ENCODE measurements at places on chromosomes 11 and 22. TPM values are rescaled to one million over a fixed set of nuclear protein-coding genes. Genes with fewer than 3 reads are reported as not detected.
A peak's percentile ranks its signal among the peaks of the same experiment; 100 is the strongest.

- 0 out of 2 replicates have a peak, but pooled peaks cover 3% of the 10 kb centered on the region for H3K36me3 ChIP-seq
- no peak overlapping the region for H3K4me3 ChIP-seq
- peaks cover 3% of the 10 kb centered on the region for H3K4me1 ChIP-seq
- H3K27me3 ChIP-seq, result peaks cover 3% of the 10 kb centered on the region
Measured at GRCh38 chr11:119380827-119381180, 686 bp downstream of the USP2 start.

DNA sequence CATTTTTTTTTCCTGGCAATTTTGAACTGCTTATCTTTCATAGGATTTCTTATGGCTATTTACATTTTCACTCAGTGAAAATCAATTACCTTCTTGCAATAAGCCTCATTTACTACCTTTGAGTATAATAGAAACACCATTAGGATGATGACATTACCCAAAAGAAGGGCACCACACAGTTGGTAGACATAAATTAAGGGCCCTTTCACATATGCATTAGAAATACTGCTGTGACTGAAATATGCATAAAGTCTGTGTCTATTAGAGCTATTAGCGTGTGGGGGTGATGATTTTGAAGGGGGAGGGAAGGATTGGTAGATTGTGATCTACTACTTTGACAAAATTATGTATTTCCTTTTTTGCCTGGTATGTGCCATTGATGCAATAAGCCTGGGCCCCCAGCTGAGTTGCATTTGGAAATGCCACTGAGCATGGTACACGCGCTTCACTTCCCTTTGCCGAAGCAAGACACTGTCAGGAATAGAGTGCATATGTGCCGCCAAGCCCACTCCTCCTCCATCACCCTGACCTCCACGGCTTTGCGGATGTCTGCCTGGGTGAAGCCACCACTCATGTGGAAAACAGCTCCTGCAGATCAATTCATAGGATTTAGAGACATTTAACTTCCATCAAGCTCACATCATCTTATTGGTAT is 339.3 kb downstream of the DCDC1 start:
- H3K27me3 ChIP-seq, result no peaks in the 10 kb centered on the region
- no peaks in the 10 kb centered on the region for H3K36me3 ChIP-seq
- no peak for DNase-seq
- no peak overlapping the region for H3K27ac ChIP-seq

GRCh38 chr22:45169591-45170466 is 6.1 kb downstream of the NUP50 start:
- H3K27me3 ChIP-seq, result no peaks in the 10 kb centered on the region
- H3K4me1 ChIP-seq, result no peaks in the 10 kb centered on the region
- H3K4me3 ChIP-seq, result no peak overlapping the region
- H3K27ac ChIP-seq, result no peak overlapping the region

DNA sequence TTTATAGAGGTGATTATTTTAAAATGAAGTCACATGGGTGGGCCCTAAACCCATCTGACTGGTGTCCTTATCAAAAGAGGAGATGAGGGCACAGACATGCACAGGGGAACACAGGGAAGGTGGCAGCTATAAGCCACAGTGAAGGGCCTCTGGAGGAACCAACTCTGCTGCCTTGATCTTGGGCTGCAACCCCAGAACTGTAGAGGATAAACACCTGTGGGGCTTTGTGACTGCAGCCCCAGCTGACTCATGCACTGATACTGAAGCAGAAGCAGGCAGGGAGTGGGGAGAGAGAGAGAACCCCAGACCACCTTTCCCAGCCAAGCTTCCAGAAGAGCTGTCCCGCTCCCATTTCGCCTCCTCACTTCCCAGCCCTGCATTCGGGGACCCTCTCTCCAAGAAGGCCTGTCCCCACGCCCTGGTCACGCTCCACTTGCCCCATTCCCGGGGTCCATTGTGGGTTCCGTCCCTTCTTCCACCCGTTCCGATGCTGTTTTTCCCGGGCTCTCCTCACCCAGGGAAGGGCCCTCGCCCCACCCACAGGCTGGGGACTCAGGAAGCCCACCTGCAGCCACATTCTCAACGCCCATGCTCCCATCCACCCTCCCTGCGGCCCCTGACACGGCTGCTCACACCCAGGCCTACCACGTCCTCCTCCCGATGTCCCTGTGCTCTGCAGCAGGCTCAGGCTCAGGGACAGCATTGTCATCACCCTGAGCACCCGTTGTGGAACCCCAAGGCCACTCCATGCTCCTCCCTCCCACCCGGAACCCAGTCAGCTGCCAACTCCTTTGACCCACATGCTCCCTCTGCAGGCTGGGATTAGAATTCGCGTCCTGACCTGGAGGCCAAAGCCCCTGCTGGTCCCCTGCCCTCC is 90.8 kb upstream of the SHANK2 start:
- no peaks in the 10 kb centered on the region for H3K27me3 ChIP-seq
- H3K27ac ChIP-seq, result no peak overlapping the region
- H3K4me1 ChIP-seq, result no peaks in the 10 kb centered on the region
- no peaks in the 10 kb centered on the region for H3K36me3 ChIP-seq

GRCh38 chr11:116172851-116173250 is 599.9 kb downstream of the BUD13 start:
- H3K27ac ChIP-seq, result no peak overlapping the region
- no peak overlapping the region for H3K4me3 ChIP-seq
- DNase-seq, result no peak
- no peaks in the 10 kb centered on the region for H3K36me3 ChIP-seq
- H3K4me1 ChIP-seq, result no peaks in the 10 kb centered on the region
- no peaks in the 10 kb centered on the region for H3K27me3 ChIP-seq

The RASD2 gene
- total RNA-seq, result 0.53 TPM

- no peaks in the 10 kb centered on the region for H3K4me1 ChIP-seq
- H3K27me3 ChIP-seq, result no peaks in the 10 kb centered on the region
- DNase-seq, result no peak
- no peaks in the 10 kb centered on the region for H3K36me3 ChIP-seq
Measured at GRCh38 chr11:100872951-100873740, 186.1 kb downstream of the ARHGAP42 start.

The CSF2RB gene
- not detected for total RNA-seq

DNA sequence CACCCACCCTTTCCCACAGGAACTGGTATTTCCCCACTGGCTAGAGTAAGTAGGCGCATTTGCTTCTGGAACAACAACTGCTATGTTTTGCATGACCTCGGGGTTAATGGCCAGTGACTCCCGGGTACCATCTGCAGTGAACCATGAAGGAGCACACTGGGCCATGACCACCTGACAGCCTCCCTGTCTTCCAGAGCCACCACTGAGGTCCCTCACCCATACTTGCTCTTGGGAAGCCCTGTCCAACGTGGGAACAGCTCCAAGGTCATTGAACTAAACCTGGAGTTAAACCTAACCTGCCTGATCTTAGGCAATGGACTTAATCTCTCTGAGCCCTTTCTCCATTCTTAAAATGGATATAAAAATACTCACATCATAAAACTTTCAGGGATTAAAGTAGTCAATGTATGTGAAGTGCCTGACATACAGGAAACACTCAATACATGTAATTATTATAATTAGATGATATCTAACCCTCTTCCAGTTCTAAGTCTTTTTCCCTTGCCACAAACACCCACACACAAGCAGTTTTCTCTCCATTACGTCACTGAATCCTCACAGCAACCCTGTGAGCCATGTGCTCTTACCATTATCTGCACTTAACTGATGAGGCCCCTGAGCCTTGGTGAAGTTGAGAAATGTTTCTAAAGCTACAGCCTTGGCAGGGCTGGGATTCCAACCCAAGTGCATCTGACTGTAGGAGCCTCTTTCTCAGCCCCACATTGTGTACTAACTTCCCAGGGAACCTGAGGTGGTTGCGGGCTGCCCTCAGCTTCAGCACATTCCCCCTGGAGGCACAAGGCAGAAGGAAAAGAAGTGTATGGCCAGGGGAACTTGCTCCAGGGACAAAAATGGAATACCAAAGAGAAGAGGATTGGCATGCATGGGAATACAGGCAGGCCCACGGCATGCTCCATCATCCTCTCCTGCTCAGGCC is 74.5 kb upstream of the NCAM1 start:
- no peak overlapping the region for H3K27ac ChIP-seq
- H3K4me3 ChIP-seq, result no peak overlapping the region
- H3K4me1 ChIP-seq, result no peaks in the 10 kb centered on the region
- no peaks in the 10 kb centered on the region for H3K27me3 ChIP-seq
- no peak for DNase-seq
- no peaks in the 10 kb centered on the region for H3K36me3 ChIP-seq

- H3K27ac ChIP-seq, result no peak overlapping the region
- no peaks in the 10 kb centered on the region for H3K27me3 ChIP-seq
- H3K4me3 ChIP-seq, result no peak overlapping the region
- H3K4me1 ChIP-seq, result no peaks in the 10 kb centered on the region
- H3K36me3 ChIP-seq, result no peaks in the 10 kb centered on the region
Measured at GRCh38 chr11:95547186-95547585, 242.4 kb downstream of the FAM76B start.

DNA sequence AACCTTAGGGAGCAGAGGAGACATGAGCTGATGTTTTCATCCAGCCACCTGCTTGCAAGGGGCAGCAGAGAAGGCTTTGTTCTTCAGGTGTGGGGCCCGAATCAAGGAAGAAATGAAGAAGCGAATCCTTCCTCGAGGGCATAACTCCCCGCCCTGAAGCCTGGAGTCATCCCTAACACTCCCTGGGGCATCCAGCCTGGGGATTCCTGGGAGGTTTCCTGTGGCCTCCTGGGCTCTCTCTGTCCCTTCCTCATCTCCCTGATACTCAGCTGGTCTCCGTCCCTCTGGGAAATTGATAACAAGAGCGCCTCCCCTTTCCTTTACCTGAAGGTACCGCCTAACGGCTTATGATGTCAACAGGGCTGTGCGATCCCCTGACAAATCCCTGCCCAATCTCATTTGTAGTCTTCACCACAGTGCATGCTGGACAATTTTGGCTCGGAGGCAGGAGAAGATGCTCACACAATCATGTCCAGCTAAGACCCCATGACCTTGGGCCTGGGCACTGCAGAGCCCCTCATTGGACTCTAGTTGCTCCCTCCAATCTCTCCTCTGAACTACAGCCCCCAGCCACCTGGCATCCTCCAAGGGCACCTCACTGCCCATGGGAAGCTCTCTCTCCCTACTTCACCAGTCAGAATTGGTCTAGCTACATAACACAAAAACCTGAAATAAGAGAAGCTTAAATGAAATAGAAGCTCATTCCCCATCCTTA is 80.6 kb upstream of the RTL6 start:
- peak; percentile 19 for DNase-seq
- no peaks in the 10 kb centered on the region for H3K27me3 ChIP-seq
- no peak overlapping the region for H3K4me3 ChIP-seq
- no peak overlapping the region for H3K27ac ChIP-seq
- no peaks in the 10 kb centered on the region for H3K4me1 ChIP-seq

DNA sequence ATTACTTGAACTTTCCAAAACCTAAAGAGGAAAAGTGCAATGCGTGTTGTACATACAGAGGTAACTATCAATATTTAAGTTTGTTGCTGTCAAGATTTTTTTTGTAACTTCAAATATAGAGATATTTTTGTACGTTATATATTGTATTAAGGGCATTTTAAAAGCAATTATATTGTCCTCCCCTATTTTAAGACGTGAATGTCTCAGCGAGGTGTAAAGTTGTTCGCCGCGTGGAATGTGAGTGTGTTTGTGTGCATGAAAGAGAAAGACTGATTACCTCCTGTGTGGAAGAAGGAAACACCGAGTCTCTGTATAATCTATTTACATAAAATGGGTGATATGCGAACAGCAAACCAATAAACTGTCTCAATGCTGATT is 2.1 kb downstream of the ADM start:
- no peak for DNase-seq
- H3K4me1 ChIP-seq, result peaks cover 8% of the 10 kb centered on the region
- H3K27ac ChIP-seq, result no peak overlapping the region
- no peaks in the 10 kb centered on the region for H3K27me3 ChIP-seq
- peak overlapping the region; percentile 93 for H3K4me3 ChIP-seq

- H3K27ac ChIP-seq, result no peak overlapping the region
- H3K4me3 ChIP-seq, result peak overlapping the region; percentile 94
- H3K36me3 ChIP-seq, result no peaks in the 10 kb centered on the region
- peak; percentile 33 for DNase-seq
- peaks cover 5% of the 10 kb centered on the region for H3K27me3 ChIP-seq
Measured at GRCh38 chr11:33774736-33775466, 581 bp upstream of the FBXO3 start.

- H3K36me3 ChIP-seq, result peaks cover 20% of the 10 kb centered on the region
- no peaks in the 10 kb centered on the region for H3K27me3 ChIP-seq
- H3K4me3 ChIP-seq, result no peak overlapping the region
- H3K27ac ChIP-seq, result no peak overlapping the region
- no peak for DNase-seq
- no peaks in the 10 kb centered on the region for H3K4me1 ChIP-seq
Measured at GRCh38 chr11:74620531-74620930, 28.1 kb downstream of the POLD3 start.

DNA sequence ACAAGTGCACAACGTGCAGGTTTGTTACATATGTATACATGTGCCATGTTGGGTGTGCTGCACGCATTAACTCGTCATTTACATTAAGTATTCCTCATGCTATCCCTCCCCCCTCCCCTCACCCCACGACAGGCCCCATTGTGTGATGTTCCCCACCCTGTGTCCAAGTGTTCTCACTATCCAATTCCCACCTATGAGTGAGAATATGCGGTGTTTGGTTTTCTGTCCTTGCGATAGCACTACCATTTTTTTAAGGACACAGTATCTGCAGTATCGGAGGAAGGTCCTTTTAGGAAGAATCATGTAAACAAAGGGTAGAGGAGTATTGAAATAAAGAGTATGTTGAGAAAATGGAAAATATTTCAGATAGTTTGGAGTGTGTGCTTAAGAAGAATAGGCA is 25.9 kb downstream of the PDE3B start:
- H3K36me3 ChIP-seq, result peaks cover 1% of the 10 kb centered on the region
- H3K27me3 ChIP-seq, result no peaks in the 10 kb centered on the region
- H3K4me3 ChIP-seq, result no peak overlapping the region
- no peak overlapping the region for H3K27ac ChIP-seq

The BARX2 gene
- not detected for total RNA-seq

- no peaks in the 10 kb centered on the region for H3K27me3 ChIP-seq
- no peak for DNase-seq
- H3K4me1 ChIP-seq, result no peaks in the 10 kb centered on the region
- no peak overlapping the region for H3K27ac ChIP-seq
- H3K4me3 ChIP-seq, result no peak overlapping the region
Measured at GRCh38 chr11:87290304-87290922, 252.7 kb downstream of the TMEM135 start.

DNA sequence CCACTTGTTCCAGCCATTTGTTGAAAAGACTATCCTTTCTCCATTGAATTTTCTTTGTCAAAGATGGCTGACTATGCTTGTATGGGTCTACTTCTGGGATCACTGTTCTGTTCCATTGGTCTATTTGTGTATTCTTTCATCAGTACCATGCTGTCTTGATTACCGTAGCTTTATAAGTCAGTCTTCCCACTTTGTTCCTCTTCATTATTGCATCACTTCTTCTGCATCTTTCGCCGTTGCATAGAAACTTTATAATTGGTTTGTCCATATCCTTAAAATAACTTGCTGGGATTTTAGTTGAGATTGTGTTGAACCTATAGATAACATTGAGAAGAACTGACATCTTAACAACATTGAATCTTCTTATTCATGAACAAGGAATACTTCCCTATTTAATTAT is 598.8 kb downstream of the TBC1D22A start:
- DNase-seq, result no peak
- no peak overlapping the region for H3K27ac ChIP-seq
- no peaks in the 10 kb centered on the region for H3K4me1 ChIP-seq
- H3K27me3 ChIP-seq, result no peaks in the 10 kb centered on the region
- no peak overlapping the region for H3K4me3 ChIP-seq
- no peaks in the 10 kb centered on the region for H3K36me3 ChIP-seq

The LSP1 gene
- total RNA-seq, result not detected

The OR8G1 gene
- total RNA-seq, result not detected
